ENCODE measurements at places on chromosomes 13 and 19.

DNA sequence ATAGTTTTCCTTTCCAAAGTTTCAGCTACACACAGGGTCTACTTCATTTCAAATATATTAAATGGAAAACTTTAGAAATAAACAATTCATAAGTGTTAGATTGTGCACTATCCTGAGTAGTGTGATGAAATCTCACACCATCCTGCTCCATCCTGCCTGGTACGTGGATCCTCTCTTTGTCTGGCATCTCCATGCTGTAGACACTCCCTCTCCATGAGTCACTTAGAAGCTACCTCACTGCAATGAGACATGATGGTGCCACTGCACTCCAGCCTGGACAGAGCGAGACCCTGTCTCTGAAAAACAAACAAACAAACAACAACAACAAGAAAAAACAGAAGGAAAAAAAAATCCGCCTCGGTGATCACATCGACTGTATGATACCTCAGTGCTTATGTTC lies 191.8 kb downstream of the PCCA start:
- no peak for DNase-seq

DNA sequence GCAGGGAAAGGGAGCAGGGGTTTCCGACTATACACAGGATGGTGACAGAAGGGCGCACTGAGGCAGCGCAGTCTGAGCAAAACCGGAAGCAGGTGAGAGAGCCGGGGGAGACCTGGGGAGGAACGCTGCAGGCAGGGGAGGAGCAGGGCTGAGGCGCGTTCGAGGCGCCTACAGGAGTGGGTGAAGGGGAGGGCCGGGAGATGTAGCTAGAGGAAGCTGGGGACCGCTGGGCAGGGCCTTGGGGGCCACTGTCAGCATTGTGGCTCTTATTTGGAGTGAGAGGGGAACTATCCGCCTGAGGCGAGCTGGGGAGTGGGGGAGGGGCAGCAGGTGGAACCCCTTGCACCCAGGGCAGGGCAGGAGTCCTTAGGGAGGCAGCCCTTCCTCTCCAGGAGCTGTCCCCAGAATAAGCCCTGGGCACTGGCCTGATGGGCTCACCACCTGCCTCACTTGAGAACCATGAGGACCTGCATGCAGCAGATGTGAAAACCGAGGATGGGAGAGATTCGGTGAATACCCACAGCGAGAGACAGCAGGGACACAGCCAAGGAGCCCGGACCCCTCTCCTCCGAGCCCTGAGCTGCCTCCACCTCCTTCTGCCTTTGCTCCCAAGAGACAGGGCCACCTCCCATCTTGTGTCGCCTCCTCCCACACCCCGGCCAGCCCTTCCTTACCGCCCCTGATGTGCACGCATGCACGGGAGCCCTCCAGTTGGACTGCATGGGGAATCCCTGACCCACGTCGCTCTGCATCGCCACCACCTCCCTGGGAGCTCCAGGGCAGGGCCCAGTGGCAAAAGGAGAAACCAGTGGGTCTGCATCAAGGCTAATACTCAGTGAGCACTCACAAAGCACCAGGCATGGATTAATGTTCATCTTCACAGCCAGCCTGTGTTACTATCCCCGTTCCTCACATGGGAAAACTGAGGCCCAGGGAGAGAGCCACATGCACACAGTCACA lies 10.3 kb downstream of the AKT2 start:
- DNase-seq: no peak

DNA sequence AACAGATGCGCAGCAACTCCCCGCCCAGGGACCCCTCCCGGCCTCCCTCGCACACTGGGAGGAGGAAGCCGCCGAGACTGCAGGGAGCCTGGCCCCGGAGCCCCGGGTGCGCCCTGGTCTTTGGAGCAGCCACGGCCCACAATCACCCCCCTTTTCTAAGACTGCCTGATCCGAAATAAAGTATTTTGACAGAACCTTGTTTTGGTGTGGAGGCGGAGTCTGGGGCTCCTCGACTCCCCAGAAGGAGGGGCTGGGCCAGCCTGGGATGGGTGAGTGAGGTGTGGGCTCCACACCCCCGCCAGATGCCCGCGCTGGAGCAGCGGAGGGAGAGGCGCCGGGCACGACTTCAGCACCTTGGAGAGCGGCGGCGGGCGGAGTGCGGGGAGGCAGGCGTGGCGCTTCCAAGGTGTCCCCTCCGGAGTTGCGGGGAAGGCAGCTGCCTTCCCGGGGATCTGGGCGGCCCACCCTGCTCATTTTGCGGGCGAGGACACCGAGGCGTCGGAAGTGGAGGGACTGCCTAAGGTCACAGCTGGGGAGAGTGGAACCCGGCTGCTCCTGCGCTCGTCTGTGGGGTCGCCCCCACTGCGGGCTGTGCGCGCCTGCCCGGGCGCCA lies 9.4 kb downstream of the SIRT6 start:
- DNase-seq: peak; percentile 24

GRCh38 chr13:41981951-41982715 lies 21.2 kb upstream of the VWA8 start:
- no peak for DNase-seq

GRCh38 chr13:61370520-61370919 lies 45.1 kb downstream of the PCDH20 start:
- peak; percentile 19 for DNase-seq

DNA sequence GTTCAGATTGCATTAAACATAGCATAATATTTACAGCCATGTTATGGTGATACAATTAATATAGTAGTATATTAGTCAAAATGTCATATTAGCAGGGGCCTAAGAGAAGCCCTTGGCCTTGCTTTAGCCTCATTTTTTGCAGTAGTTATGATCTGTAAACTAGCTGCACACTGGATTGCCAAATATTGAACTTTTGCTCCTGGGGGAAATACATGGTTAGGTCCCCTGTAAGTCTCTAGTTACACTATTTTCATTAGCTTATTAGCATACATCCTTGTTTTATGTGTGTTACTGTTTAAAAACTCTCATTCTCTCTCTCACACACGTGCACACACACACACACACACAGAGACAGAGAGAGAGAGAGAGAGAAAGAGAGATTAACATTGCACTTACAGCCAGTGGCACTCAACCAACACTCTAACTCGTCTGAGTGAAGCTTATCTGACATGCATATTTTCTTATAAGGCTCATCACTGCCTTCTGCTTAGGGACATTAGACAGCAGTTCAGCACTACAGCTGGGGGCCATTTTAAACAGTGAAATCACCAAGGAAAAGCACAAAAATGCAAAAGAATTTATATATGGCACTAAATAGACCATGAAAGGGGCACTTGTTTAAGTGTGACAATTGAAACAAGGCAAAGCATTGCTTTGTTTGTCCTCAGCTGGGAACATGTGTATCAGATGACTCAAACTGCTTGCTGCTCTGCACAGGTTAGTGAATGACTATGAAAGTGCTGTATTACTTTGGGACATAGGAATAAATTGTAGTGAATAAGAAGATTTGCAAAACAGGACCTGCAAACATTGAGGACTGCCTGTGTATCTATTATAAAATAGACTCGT lies 278.7 kb downstream of the GPC6 start:
- peak; percentile 2 for DNase-seq

DNA sequence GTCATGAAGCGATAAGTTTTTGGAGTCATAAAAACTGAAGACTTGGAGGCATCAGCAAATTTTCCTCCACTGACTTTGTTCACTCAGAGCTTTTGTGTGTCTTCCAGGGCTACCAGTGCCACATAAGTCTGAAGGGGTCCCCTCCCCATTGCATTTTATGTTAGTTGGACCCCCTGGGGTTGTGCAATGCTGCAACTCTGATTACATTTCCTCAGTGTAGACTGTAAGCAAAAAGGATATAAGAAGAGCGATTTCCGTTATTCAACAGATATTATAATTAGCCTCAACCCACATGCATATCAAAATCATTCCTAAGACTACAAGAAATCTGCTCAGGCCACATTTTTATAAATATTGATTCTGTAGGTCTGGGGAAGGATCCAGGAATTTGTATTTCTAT lies 324.0 kb downstream of the TDRD3 start:
- DNase-seq: no peak

DNA sequence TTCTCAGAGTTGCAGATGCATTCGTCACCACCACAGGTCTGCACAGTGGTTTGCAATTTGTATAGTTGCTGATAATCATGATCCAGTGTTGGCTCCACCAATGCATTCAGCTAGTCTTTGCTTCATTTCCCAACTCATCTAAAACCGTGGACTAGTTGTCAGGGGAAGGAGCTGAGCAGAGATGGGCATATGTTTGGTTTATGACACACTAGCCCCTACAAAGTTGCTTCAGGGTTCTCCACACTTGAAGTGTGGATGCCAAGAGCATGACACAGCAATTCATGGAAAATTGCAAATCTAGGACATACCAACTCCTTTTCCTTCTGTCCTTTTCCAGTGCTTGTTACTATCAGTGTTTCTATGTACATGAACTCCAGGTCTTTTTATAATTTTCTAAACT lies 168.0 kb downstream of the TNFSF13B start:
- DNase-seq: peak; percentile 5

GRCh38 chr13:110925023-110925612 lies 10.2 kb upstream of the ANKRD10 start:
- DNase-seq: no peak

- peak; percentile 3 for DNase-seq
These were observed 57.7 kb upstream of the TUBA3C start for GRCh38 chr13:19239114-19239860.

DNA sequence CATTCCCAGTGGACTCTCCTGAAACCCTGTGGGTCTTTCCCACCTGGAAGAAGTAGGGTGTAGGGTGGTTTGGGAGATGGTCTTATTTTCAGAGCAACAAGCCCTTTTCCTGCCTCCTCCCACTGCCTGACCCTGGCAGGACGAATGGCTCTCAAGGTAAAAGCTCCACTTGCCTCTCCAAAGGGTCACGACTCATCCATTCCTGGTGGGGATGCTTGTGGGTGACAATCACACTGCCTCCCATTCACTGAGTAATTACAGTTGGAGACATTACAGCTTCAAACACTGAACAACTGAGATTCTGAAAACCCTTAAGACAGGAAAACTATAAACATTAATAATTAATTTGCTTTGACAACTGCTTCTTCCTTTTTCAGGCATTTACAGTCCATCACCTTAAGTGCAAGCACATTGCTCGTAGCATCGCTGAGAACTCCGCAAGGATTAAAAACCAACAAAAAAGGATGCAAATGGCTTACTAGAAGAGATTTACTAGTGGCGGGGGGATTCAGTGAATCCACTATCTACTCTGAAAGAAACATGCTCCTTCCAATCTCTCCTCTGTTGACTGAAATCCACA lies 199.6 kb upstream of the IRS2 start:
- DNase-seq: no peak

DNA sequence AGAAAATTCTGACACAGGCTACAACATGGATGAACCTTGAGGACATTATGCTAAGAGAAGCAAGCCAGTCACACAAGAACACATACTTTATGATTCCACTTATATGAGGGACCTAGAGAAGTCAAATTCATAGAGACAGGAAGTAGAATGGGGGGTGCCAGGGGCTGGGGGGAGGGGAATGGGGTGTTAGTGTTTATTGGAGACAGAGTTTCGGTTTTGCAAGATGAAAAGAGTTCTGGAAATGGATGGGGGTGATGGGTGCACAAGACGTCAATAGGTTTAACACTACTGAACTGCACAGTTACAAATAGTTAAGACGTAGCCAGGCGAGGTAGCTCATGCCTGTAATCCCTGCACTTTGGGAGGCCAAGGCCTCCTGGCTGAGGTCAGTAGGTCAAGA lies 3.5 kb upstream of the ZNF787 start:
- DNase-seq: no peak

- no peak for DNase-seq
These were observed 317 bp downstream of the LYL1 start for GRCh38 chr19:13102416-13102665.

DNA sequence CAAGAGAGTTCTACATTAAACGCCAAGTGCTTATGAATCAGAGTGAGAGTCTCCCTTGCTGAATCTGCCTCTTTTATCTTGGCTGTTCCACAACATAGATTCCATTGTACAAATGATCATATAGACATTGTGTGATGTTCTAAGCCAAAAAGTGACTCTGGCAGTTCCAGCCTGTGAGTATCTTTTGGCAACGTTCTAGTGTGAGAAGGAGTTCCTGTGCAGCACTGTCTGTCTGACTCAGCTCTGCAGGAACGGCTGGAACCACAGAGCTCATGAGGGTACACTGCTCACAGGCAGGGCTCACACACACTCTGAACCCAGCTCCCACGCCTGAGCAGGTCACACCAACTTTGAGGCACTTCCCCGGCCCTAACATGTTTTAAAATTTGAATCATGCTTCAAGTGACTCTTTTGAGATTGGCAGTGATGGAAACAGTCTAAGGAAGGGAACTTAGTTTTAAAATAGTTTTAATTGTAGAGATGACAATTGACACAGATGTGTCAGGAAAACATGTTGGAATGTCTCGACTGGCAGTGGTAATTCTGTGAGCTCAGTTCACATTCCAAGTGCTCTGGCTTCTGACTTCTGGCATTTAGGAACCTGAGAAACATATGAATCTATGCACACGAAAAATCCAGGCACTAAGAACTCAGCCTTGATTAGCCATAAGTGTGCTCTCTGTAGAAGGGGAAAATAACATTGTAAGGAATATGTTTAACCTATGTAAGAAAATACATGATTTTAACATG lies 272.0 kb downstream of the UQCRFS1 start:
- no peak for DNase-seq

DNA sequence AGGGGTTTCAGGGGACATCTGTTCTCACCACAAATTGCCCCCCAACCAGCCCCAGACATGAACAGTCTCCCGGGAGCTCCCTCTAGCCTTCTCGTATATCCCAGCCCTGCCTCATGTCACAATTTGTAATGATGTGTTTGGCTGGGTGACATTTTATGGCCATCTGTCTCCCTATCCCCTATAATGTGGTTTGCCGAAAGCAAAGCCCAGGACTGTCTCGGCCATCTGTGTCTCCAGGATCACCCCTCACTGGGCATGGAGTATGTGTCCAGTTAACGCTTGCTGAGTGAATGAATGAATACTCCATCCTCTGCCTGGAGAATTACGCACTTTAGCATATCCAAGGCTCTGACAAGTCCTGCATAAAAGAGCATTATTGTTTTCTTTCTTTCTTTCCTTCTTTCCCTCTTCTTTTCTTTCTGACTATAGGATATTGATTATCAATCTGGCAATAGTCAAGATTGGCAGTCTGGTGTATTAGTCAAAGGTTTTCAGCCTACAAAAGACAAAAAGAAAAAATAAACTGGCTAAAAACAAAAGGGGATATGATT lies 15.1 kb downstream of the HPN start:
- no peak for DNase-seq

DNA sequence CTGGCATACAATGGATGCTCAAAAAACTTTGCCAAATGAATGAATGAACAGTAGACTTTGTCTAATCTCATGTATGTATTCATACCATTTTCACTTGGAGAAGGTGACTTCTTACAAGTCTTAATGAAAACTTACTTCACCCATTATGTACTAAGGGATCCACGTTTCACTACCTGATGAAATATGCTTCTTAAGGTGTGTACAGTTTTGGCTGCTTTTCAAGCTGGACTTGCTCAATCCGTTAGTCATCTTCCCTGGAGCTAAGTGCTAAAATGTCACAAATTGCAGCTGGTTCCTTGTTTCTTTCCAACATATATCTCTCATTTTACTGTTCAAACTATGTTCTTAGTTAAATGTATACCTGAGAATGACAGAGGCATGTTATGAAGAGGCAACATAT lies 4.2 kb upstream of the CCNA1 start:
- peak; percentile 91 for DNase-seq

Measured in PC-3 (cell line).